ENCODE measurements at places on chromosomes 12 and 14.

- no peak for DNase-seq
Observed at GRCh38 chr14:51004801-51005526, 60.7 kb upstream of the PYGL start.

DNA sequence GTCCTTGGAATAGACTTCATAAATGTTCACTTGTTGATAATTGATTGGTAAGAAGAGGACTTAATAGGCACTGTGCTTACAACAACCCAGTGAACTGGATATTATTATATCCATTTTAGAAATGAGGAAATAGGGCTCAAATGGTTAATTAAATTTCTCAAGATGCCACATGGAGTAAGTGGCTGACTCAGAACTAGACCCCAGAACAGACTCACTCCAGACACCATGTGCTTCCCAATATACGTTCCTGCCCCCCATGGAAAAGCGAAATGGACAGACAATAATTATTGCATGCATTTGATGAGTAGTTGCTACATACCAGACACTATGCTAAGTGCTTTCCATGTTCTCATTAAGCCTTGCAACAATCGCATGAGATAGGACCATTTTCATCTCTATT is 895 bp upstream of the ANKS1B start:
- DNase-seq: no peak

- DNase-seq: no peak
Observed at GRCh38 chr12:108530161-108530560, 15.1 kb downstream of the FICD start.

DNA sequence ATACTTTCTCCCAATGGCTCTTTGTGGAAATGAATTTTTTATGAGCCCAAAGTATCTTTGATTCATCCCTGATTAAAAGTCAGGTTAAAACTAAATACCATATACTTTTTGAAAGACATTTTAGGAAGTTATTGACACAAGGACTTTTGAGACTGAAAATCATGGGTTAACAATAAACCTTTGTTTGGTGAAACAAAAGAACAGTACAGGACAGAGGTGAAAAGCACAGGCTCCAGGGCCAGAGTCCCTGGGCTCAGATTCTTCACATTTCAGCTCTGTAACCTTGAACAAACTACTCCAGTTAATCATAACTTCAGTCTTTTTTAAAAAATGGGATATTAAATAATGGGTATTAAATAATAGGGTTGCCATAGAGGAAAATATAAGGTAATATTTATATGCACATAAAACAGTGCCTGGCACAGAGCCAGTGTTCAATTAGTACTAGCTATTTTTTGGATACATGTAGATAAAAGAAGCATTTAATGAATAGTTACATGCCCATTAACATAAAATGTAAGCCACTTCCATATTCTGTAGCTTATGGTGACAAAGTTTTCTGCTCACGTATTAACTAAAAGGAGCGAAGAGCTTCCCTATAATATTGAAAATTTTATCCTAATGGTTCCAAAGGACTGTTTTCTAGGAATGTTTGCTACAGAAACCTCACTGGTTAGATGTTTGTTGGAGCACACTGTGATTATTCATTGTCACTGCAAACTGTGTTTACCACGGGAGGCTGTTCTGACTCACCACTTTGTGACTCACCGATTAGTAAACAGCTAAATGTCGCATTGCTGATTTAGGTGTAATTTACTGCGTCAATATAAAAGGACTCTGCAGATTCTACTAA is 255.4 kb downstream of the DAD1 start:
- DNase-seq: no peak

DNA sequence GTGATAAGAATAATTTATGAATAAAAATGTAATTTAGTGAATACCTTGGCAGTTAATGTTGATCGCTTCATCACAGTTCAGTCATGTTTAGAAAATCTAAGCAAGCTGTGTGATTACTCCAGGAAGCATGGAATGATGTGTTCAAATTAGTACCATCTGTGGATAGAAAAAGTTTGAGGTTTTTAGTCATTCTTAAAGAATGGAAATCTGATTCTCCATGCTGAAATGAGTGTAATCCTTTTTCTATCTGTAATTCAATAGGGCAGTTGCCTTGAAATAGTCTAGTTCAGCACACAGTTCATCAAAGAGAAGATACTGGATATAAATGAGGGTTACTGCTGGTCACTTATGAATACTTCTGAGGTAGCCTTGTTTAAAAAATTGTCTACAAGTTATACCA is 127.2 kb upstream of the MYF6 start:
- no peak for DNase-seq

DNA sequence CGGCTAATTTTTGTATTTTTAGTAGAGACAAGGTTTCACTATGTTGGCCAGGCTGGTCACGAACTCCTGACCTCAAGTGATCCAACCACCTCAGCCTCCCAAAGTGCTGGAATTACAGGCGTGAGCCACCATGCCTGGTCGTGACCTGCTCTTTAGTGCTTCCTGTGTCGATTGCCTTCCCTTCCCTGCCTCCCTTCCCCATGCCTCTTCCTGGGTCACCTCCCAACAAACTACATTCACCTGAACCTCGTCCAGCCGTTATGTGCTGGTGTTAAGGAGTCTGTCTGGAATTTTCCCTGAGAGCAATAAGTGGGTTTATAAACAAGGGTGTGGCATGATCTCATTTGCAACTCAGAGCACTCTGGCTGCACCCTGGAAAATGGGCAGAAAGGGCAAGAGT is 32.1 kb upstream of the C12orf76 start:
- no peak for DNase-seq

- no peak for DNase-seq
Observed at GRCh38 chr14:49019467-49020115, 566.6 kb downstream of the RPS29 start.

GRCh38 chr14:77271113-77271710 is at the start of gene NGB:
TSS of gene NGB (minus strand) at chr14:77271206. CDS start at chr14:77270937, 269 bp downstream.
- DNase-seq: no peak

- DNase-seq: no peak
Observed at GRCh38 chr12:24418157-24418556, 468.7 kb upstream of the SOX5 start.

DNA sequence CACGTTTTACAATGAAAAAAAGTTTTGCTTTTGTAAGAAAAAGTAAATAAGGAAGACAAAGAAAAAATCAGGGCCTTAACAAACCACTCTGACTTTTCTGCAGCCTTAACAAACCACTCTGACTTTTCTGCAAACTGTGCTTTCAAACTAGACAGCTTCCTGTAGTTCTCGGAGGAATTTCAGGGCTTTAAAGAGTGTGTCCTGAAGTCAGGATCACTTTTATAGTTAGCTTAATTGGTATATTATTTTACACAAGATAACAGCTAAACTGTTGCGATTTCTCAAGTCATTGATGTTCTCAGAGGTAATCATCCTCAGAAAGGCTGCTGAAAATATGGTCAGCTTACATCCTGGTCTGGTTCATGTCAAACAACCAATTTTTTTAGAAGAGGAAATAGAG is 42.2 kb downstream of the TMEM117 start:
- DNase-seq: no peak

- no peak for DNase-seq
Observed at GRCh38 chr14:54186821-54187763, 209.7 kb upstream of the CDKN3 start.

DNA sequence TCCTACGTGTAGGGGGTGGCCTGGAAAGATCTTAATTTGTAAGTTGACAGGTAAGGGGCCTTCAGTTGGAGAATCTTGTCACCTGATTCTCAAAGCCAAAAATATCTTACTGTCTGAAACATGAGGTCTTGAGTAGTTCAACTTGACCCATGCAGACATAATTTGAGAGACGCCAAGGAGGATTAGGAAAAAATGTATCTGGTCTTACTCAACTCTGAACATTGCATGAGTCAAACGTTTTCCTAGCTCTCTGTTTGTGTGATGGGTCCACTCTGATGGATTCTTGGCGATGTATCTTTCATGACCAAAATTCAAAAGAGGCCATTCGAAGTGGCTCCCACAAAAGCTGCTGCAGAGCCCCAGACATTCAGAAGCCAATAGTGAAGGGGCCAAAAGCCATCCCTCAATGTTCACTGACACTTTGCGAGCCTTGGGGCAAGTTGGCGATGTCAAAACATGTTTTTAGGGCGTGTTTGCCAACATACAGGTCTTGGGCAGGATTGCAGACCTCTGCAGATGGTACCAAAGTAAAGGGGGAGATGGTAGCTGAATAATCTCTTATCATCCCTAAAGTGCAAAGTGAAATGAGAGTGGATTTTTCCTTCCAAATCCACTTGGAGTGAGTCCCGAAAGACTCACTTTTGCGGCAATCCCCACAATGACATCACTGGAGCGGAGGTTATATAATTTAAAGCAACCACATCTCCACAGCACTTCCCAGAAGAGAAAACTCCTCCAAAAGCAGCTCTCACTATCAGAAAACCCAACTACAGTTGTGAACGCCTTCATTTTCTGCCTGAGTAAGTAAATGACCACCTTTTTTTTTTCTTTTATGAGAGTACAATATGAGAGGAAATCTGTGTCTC is at the start of gene BDKRB1:
Gene BDKRB1 (plus strand): TSS at position 710 of the 866 bp plus-strand sequence. CDS start 7,473 bp downstream, outside the sequence.
- DNase-seq: no peak
